CD4-positive, alpha-beta T cell treated with Interleukin-6 at 100 ng/mL for 8 hours (primary cell): ENCODE measurements at places on chromosomes 4 and X.

GRCh38 chr4:47945930-47946726, 31.7 kb upstream of the NFXL1 start:
- no peak for DNase-seq

DNA sequence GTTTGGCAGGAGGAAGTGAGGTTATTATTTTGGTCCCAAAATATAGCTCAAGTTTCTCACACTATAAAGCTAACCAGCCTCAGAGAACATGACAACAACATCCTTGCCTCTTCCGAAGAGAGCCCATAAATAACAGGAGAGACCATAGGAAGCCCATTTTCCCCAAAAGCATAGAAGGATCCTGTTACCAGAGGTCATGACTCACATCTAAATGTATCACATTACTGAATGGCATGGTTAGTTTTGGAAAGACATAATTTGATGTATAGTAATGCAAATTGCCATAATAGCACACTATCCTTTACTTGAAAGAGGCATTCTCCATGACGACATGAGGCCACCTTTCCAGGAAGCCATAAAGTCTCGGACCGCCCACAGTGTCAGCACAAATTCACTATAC, 238.8 kb upstream of the GRIA3 start:
- no peak for DNase-seq

- peak; percentile 63 for DNase-seq
Observed at GRCh38 chr4:48779095-48779997, 733 bp downstream of the FRYL start.

- no peak for DNase-seq
Observed at GRCh38 chrX:153819384-153820040, 10.8 kb downstream of the PDZD4 start.

DNA sequence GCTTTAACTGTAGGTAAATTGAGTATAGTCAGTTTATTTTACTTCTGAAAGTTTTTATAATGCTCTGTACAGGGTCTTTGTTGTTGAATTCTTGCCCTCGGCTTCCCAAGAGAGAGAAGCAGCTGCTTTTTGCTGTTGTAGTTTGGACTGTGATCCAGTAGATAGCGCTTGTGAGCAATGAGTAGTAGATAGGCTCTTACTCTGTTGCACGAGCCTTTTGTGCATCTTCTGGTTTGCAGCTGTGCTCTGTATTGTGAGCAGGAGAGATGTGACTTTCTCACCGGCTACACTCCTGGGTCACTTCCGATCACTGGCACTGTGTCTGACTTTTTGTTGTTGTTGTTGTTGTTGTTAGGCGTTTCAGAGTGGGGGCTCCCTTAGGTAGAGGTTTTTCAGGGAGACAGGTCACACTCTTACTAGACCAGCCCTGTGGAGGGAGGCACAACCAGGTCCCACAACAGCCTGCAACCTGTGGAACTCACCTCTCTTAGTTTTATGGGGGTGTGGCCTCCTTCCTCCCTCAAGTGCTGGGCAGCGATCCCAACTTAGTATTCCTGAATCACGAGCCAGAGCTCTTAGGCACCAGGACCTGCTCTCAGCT, 822.1 kb upstream of the GALNTL6 start:
- no peak for DNase-seq

- DNase-seq, result no peak
Observed at GRCh38 chr4:3009422-3009821, 46.1 kb downstream of the GRK4 start.

DNA sequence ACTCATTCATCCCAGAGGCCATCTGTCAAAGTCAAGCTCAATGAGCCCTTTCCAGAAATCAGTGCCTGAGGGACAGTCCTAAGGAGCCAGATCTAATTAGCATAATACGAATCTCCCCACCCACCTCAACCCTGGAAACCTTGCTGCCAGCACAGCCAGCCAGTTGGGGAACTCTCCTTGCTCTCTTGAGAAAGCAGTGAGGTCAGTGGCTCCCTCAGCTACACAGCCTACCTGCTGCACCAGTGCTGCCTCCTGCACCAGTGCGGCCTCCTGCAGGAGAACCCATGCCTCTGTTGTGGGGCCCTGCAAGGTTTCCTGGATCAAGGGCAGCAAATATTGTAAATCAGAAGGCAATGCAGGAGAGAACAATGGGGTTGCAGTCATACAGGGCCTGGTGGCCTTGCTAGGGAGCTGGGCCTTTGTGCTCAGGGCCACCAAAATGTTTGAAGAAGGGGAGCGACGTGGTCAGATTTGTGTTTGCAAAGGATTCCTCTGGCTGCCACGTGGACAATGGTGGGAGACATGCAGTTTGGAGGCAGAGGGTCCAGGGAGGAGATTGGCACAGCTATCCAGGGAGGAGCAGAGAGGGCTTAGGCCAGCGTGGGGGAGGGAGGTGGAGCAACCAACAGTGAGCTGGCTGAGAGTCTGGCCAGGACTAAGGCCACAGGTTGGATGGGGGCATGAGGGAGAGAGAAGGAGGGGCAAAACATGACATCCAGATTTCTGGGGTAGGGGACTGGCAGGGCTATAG, 124.3 kb upstream of the MAMLD1 start:
- no peak for DNase-seq

GRCh38 chr4:79362626-79363025, 36.8 kb upstream of the NAA11 start:
- no peak for DNase-seq
